COLO829 (cell line): ENCODE measurements at places on chromosomes 1 and 21.

DNA sequence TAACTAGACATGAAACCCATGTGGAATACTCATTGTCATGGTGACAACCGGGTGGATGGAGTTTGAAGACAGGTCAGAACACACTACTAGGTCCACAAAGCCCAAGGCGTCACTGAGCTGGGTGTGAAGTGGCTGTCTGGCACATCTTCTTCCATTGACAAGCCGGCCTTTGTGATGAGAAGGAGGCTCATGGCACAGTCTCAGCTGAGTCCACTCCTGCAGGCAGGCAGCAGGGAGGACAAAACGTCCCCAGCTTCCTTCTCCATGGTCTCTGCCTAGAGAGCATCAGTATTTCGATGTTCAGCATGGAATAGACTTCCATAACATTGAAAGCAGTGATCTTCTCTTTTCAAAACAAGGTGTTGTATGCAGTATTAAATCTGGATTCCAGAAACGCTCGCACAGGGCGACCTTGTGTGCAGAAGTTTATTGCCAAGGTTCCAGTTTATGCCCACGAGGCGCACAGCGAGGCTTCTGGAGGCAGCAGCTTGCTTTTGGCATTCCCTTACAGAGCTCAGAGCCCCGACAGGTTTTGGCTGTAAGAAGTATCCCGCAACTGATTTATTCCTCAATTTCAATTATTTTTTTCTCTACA, 104.2 kb downstream of the SIM2 start:
- DNase-seq, result no peak

- DNase-seq, result no peak
Observed at GRCh38 chr1:239999170-239999569, 92.5 kb upstream of the FMN2 start.

DNA sequence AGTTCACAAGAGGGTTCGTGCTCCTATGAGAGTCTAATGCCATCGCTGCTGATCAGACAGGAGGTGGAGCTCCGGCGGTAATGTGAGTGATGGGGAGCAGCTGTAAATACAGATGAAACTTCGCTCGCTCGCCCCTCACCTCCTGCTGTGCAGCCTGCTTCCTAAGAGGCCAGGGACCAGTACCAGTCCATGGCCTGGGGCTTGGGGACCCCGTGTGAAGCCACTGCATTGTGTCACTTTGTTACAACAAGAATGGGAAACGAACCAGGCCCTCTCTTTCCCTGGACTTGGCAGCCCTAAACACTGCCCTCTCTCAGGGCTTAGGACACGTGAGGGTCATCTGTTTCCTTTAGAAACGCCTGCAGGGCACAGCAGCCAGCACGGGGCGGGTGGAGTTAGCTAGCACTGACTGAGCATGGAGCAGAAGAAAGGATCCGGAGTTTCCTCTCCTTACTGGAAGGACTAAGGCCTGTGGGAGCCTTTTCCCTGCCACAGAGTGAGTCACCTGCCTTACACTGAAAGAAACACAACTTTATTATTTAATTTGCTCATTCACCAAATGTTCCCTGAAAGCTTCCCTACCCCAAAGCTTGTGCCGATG, 185.2 kb upstream of the TMEM51 start:
- peak; percentile 85 for DNase-seq

- no peak for DNase-seq
Observed at GRCh38 chr1:181141431-181141910, 53.0 kb downstream of the IER5 start.

DNA sequence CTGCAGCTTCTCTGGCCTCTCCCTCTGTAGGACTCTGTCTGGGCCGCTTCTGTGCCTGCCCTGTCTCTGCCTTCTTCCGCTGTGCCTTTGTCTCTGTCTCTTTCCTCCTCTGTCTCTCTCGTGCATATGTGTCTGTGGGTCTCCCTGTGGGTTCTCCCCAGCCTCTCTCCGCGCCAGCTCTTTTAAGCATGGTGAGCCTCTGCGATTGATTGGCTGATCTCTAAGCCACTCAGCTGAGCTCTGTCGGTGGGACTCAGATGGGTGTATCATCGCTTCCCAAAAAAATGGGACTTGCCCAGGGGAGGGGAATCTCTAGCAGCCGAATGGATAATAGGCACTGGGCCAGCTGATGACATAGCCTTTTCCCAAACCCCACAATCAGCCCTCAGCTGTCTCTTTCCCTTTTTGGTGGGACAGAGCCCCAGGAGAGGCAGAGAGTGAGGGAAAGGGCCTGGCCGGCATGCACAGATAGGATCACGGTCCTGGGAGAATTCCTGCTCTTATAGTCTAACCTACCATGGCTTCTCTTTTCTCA, at the start of gene ADAMTS4:
Gene ADAMTS4, minus strand, starts transcription at position 158 of the 535 bp plus-strand sequence. CDS start 427 bp downstream, outside the sequence.
- DNase-seq, result no peak

DNA sequence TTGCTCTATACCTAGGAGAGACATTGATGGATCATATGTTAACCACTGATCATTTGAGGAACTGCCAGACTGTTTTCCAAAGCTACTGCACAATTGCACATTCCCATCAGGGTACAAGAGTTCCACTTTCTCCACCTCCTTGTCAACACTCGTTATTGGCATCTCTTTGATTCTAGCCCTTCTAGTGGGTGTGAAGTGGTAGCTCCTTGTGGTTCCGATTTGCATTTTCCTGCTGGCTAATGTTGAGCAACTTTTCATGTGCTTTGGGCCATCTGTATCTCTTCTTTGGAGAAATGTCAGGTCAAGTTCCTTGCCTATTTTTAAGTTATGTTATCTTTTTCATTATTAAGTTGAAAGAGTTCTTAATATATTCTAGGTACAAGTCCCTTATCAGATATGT, 90.1 kb downstream of the DMRTB1 start:
- no peak for DNase-seq

DNA sequence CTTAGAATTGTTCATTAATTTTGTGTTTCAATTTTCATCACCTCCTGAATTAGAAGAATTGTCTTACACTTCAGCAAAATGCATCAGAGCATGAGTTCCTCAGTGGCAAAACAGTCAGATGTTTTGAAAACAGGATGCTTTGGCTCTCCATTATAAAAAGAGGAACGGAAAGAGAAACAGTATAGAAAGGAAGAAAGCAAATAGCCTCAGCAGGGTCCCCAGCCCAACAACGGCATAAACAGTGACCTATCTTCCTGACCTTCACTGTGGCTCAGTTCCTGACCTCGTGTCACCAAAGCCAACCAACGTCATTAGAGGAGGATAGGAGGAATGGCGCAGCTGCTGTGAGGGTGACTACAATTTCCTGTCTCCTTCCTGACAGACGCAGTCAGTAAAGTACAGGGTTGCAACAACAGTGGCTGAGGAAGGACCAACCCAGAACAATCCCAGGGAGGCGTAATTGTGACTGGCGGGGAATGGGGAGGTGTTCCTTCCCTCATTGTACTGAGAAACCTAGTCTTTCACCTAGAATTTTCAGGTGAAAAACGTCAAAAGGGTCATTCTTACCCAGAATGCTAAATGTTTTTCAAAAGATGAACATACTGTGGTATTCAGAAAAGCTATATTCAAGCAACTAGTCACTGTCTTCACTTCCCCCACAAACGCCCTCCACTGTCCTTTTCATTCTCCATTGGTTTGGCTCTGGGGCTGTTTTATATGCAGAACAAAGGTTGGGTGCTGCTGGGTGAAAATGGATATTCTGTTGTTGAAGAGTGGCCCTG, 197.9 kb upstream of the SGIP1 start:
- no peak for DNase-seq

GRCh38 chr1:117017648-117018047, 16.1 kb downstream of the CD101 start:
- DNase-seq, result no peak

GRCh38 chr1:214895011-214895600, 187.4 kb upstream of the KCNK2 start:
- no peak for DNase-seq

DNA sequence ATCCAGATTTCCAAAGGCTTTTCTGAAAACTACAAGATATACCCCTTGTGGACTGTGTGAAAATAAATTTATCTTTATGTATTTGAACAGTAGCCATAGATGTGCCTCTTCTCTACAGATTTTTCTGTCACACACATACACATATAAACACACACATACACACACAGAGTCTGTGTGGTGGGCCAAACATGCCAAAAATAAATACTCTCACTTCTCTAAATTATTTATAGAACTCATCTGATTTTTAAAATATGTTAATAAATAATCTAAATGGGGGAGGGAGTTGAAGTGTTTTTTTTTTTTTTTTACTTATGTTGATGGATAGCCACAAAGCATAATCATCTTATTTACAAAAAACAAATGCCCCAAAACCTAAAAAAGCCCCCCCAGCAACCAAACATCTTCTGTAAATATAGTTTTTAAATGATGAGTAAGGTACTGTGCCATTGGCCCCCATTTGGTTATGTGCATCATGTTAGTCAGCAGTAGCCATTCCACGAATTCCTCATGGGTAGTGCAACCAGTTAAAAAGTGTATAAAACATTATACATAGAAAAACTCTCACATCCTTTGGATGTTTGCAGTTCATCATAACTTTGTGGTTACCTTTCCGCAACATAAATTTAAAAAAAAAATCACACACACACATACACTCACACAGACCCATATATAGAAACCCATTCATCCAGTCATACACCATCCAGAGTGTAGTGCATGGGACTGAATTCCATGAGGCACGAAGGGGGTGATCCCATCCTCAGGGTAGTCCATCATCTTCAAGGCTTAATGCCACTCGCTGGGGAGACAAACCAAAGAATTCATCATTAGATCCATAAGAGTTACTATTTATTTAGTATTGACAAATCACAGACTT, 8.2 kb upstream of the MAGOH start:
- DNase-seq, result no peak

GRCh38 chr1:164534863-164535610, 23.9 kb upstream of the PBX1 start:
- no peak for DNase-seq

- no peak for DNase-seq
Observed at GRCh38 chr1:228488125-228488817, 1.1 kb downstream of the RNF187 start.

DNA sequence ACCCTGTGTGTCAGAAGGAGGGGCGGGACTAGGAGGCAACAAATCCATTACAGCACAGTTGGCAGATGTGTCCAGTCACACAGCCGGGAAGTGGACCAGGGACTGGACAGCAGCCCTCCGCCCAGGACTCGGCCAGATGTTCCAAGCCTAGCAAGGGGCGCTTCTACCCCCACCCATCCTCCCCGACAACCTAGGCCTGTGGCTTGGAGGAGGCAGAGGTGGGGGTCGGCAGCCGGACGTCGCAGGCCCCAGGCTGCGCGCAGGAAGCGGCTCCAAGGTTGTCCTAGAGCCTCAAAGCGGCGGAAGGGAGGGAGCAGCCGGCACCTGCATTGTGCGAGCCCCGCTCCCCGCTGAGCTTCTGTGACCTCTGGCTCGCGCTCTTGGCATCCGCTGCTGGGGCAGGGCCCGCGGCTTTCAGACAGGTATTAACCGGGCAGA, 20.6 kb upstream of the MYCL start:
- no peak for DNase-seq

- DNase-seq, result peak; percentile 74
Observed at GRCh38 chr1:5915587-5916571, 76.3 kb downstream of the NPHP4 start.

DNA sequence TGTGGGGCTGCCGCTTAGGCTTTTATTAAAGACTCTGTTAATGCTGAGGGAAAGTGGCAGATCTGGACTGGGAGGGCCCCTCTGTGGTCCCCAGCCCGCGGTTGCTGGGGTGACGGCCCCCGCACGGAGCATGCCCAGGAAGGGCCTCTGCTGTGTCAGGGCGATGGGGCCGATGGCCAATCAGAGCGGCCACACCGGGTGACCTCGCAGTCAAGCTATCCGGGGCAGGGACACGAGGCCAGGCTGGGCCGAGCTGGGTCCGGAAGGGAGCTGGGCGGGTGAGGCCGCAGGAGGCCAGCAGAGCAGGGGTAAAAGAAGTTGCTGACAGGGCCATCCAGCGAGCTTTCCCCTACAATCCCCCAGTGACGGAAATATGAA, 145.1 kb downstream of the CASZ1 start:
- no peak for DNase-seq

GRCh38 chr1:5734996-5735395, 257.2 kb downstream of the NPHP4 start:
- DNase-seq, result no peak

- no peak for DNase-seq
Observed at GRCh38 chr1:204992201-204992997, 50.6 kb upstream of the CNTN2 start.

GRCh38 chr21:42220138-42220701, 1.3 kb downstream of the ABCG1 start:
- DNase-seq, result peak; percentile 28

DNA sequence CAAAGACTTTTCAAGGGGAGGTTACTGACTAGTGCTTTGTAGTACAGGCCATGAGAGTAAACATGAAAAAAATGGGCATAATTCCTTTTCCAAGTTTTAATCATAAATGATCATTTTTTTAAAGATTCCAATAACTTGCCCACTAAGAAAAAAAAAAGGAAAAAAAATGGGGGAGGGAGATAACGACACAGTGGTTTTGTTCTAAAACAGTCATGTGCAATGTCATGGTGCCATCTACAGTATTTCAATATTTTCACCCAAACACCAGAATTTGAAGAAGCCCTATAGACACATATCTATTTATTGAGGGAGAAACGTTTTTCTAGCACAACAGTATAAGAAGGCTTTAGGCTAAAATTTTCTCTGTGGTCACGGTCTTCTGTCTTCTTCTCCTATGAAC, 250.2 kb downstream of the LTN1 start:
- no peak for DNase-seq

DNA sequence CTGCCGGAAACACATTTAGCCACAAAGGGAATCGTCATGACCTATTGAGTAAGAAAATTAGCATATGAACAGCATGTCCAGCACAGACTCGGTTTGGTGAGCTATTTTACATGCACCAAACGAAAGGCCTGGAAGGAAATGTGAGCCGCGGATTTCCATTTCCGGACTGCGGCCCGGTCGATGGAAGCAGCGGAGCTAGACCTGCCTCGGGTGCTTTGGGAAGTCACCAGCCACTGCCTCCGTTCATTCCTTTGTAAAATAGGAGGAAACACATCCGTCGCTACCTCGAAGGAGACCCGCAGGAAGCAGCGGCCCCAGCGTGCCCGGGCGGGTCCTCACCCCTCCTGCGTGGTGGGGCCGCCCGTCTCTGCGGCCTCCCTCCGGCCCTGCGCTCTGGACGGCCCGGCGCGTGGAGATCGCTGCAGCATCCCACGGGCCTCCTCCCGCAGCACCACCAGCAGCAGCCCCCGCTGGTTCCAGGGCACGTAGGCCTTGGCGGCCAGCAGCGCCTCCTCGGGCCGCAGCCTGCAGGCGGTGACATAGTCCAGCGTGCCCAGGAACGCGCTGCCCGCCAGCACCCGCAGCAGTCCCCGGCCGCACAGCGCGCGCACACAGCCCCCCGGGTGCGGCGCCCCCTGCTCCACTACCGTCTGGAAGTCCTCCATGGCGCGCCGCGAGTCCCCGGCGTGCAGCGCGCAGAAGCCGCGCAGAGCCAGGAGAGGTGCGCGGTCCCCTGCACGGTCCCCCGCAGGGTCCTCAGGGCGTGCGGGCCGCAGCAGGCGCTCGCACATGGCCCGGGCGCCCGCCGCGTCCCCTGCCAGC, 12.1 kb downstream of the TTC34 start:
- DNase-seq, result no peak

- no peak for DNase-seq
Observed at GRCh38 chr21:34166468-34166867, 93.1 kb downstream of the MRPS6 start.

GRCh38 chr1:232174306-232174705, 455.6 kb downstream of the SIPA1L2 start:
- DNase-seq, result no peak
